ENCODE measurements at places on chromosomes 3 and 15.

- DNase-seq = no peak
These were observed 19.6 kb downstream of the CD86 start for GRCh38 chr3:122074621-122075265.

DNA sequence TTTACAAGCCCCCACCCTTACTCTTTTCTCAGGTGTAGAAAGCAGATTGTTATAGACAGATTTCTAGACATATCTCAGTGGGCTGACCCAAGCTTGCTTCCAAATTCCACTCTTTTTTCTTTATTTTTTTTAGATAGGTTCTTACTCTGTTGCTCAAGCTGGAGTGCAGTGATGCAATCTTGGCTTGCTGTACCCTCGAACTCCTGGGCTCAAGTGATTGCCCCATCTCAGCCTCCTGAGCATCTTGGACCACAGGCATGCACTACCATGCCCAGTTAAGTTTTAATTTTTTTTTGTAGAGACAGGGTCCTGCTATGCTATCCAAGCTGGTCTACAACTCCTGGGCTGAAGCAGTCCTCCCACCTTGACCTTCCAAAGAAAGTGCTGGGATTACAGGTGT, 53.5 kb upstream of the ADAMTS9 start:
- no peak for DNase-seq

DNA sequence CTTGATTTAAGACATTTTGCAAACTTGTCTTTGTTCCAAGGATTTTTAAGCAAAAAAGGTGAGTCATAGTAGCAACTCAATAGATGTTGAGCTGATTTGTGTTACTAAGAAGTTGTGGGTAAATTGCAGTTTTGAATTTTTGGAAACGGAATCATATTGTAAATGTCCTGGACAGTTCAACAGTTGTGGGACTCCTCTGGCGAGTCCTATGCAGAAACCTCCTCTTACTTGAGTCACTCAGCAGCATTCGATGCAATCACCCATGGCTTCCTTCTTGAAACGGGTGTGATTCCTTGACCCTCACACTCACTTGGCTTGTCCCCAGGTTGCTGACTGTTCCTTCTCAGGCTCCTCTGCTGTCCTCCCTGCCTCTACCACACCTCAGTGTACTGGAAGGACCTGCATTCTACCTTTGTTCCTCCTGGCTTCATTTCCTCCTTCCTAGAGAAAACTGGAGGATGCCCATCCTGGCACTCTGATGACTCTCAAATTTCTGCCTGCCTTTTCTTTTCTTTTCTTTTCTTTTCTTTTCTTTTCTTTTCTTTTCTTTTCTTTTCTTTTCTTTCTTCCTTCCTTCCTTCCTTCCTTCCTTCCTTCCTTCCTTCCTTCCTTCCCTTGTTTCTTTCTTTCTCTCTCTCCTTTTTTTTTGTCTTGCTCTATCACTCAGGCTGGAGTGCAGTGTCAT, 52.8 kb upstream of the DGKG start:
- DNase-seq = no peak

DNA sequence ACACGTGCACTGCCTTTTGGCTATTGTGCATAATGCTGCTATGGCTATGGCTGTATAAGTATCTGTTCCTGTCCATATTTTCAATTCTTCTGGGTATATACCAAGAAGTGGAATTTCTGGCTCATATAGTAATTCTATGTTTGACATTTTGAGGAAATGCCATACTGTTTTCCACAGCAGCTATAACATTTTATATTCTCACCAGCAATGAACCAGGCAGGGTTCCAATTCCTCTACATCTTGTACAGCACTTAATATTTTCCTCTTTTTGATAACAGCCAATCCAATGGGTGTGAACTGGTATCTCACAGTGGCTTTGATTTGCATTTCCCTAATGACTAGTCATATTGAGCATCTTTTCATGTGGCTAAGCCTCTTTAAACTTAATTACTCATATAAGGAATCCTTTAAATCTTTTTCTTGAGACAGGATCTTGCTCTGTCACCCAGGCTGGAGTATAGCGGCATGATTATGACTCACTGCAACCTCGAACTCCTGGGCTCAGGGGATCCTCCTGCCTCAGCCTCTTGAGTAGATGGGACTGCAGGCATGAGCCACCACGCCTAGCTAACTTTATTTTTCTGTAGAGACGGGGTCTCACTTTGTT, 38.1 kb upstream of the IGDCC4 start:
- no peak for DNase-seq

DNA sequence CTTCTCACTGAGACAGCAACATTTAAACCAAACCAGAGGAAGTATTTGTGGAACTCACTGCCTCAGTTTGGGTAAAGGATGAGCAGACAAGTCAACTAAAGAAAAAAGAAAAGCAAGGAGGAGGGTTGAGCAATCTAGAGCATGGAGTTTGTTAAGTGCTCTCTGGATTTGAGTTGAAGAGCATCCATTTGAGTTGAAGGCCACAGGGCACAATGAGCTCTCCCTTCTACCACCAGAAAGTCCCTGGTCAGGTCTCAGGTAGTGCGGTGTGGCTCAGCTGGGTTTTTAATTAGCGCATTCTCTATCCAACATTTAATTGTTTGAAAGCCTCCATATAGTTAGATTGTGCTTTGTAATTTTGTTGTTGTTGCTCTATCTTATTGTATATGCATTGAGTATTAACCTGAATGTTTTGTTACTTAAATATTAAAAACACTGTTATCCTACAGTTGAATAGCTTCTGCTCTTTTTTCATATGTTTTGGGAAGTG, 23.3 kb downstream of the CLDN18 start:
- no peak for DNase-seq

DNA sequence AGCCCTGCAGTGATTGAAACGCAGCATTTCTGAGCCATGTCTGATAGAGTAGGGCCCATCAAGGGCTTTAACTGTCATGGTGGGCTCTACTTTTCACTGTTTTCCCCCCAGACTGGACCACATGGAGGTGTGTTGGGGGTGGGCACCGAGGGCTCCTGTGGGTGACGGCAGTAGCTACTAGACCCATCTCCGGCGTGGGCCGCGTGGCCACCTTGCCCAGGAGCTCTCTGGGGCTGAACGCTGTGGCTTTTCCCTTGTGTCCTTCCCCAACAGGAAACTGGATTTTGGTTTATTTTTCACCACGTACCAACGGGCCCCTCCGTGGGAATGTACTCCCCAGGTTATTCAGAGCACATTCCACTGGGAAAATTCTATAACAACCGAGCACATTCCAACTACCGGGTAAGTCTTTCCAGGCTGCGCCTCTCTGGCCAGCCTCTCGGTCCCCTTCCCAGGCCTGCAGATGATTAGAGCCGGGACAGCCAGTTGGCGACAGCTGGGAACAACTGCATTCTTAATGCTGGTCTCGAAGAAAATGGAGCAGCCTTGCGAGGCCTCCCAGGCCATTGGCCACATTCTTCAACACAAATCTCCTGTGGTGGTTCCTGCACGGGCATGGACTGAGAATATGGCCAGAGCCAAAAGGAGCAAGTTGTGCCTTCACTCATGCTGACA, 67.7 kb downstream of the MESD start:
- no peak for DNase-seq

- peak; percentile 72 for DNase-seq
These were observed 366.3 kb downstream of the FEZF2 start for GRCh38 chr3:62007036-62007435.

DNA sequence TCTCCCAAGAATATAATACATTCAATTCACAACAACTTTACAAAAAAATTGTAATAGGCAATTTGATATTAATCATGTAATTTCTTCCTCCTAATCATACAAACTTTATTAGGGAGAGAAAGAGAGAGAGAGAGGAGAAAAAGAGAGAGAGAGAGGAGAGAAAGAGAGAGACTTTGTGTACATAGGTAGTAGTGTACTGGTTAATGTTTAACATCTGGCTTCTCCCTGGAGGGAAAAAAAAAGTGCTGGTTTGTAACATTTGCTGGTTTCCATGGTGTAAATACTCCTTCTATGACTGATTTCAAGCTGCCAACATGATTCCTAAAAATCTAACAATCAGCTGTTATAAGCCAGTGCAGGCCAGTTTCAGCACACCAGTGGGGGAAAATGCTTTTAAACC, 98.0 kb upstream of the ARHGEF26 start:
- DNase-seq = no peak

DNA sequence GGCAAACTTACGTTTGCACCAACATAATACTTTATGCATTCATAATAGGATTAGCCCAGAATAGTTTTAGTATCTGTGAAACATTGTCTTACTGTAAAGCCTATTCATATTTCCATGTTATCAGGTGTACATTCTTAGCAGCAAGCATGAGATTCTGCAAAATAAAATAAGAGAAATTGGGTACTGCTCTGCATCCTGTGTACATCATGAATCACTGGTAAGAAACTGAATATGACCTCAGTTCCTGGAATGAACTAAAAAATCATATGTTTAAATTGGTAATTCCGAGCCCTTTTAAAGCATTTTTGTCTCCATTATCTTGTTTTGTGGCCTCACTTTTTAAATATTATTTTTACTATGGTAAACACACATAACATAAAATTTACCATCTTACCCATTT, 605.1 kb downstream of the ROBO1 start:
- DNase-seq = no peak

DNA sequence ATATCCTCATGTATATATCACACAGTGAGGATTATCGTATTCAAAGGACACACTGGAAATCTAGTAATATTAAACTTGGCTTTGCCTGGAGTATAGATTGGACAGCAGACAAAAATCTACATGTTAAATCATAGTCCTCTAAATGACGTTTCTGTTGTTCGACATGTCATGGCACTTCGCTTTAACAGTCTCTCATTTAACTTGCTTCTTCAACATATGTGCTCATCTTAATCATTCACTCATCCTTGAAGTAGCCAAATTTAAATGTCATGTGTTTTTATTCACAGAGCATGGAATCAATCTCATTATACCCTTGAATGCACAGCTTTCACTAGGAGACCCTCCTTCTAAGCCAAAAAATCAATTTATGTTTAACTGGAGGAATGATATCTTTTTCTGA, 417.0 kb upstream of the CNTN6 start:
- no peak for DNase-seq

- peak; percentile 84 for DNase-seq
These were observed 16.8 kb upstream of the MCCC1 start for GRCh38 chr3:183116025-183116614.

- DNase-seq = no peak
These were observed 64.9 kb downstream of the SGO1 start for GRCh38 chr3:20121088-20121487.

- DNase-seq = no peak
These were observed 329.8 kb upstream of the FRG2C start for GRCh38 chr3:75334299-75334698.

DNA sequence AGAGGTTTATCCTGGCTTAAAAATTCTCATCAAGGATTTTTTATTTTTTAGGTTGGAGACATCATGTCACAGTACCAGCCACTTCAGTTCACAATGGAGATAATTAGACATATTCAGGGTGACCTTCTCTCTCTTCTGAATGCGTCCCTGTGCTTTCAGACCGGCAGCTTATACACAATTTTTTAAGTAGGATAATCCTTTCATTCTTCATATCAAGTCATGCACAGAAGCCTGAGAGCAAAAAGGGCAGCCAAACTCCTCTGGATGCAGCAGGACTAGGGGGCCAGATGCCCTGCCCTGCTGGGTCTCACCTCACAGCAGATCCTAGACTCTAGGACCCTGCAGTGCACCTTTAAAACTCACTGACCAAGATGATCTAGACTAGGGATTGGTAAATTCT, 210.4 kb downstream of the ERC2 start:
- DNase-seq = no peak

GRCh38 chr15:40047415-40048210, 8.6 kb upstream of the SRP14 start:
- DNase-seq = peak; percentile 76

DNA sequence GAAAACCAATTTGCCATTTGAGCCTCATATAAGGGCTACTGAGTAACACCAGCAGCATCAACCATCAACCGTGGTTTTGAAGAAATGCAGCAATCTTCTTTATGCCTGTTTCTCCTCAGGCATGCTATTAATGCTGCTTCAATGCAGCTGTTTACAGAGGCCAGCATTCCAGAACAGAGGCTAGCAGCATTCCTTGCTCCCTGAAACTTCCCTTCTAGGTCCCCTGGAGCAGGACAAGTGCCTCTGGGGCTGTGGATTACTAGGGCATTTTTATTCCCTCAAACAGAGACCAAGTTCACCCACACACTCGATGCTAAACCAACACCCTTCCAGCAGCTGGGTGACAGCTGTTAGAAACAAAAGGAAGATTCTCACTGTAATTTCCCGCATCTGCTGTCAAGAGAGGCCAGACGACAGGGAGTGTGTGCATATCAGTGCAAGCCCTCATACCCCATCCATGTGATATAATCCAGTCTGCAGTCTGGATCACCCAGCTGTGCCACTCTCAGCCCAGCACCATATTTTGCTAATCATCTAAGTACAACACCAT, 57.5 kb downstream of the HOMER2 start:
- DNase-seq = peak; percentile 85

DNA sequence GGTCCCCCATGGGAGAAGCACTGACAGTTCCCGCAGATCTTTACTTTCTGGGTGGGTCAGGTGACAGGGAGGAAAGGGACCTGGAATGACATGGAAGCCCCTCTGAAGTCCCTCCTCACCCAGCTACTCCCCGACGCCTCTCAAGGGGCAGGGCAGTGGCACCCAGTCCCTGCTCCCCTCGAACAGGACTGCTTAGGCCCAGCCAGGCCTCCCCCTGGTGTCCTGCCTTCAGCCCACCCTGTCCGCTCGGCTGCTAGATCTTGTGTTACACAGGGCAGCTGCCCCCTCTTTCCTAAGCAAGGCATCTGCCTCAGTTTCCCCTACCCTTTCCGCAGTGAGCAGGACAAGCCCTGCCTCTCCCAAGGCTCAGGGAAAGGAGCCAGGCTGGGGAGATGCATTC, 226.5 kb downstream of the XXYLT1 start:
- DNase-seq = no peak

GRCh38 chr3:48129921-48130320, 58.3 kb downstream of the CDC25A start:
- DNase-seq = peak; percentile 32

- DNase-seq = no peak
These were observed 51.5 kb upstream of the CHST2 start for GRCh38 chr3:143068059-143068458.

- DNase-seq = peak; percentile 96
These were observed at the start of gene HSPBAP1 for GRCh38 chr3:122793568-122794416. TSS of gene HSPBAP1 (minus strand) at chr3:122793831. CDS start at chr3:122793680, 151 bp downstream.

GRCh38 chr3:159948429-159949144, 40.0 kb upstream of the IL12A start:
- no peak for DNase-seq

GRCh38 chr3:46541835-46542234, 24.3 kb downstream of the LRRC2 start:
- DNase-seq = no peak

DNA sequence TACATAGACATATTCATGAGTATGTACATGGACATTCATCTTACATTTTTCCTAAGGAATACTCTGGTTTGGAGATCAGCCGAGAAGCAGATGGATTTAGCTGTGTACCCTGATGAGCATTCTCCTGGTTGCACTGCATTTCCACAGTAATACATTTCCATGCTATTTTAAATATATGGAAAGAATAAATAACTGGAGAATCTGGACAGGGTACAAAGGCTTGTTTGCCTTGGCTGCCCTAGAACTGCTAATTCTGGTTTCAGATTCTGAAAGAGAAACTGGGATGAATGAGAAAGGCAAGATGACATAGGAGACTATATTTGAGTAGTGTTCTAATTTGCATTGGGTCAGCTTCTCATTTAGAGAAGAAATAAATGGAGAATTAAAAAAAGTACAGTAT, 190.8 kb upstream of the FAM3D start:
- no peak for DNase-seq
